SW 1271 (cell line): ENCODE measurements at places on chromosomes 5 and 9.

- no peak for DNase-seq
These were observed 108.6 kb downstream of the PHF2 start for GRCh38 chr9:93684806-93685543.

- DNase-seq: peak; percentile 14
These were observed 113.6 kb downstream of the DEPDC1B start for GRCh38 chr5:60586307-60586901.

DNA sequence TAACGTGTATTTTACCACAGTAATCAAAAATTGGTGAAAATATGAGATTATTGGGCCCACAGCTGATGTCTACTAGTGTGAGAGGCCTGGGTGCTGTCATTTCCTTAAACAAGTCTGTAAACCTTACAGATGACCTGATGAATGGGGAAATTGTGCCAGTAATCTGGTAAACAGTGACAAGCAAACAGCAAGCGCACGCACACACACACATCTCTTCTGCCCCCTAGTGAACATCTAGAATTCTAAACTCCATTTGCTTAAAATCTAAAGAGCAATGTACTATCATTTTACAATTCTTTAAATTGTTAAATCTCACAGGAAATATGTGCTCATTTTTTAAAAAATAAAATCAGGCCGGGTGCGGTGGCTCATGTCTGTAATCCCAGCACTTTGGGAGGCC is 7.5 kb upstream of the RAPGEF1 start:
- DNase-seq: peak; percentile 85

GRCh38 chr9:38393128-38393796 is 760 bp downstream of the ALDH1B1 start:
- DNase-seq: no peak

GRCh38 chr5:112733586-112733985 is 4.1 kb upstream of the APC start:
- DNase-seq: no peak

GRCh38 chr5:67301285-67301903 is 104.8 kb upstream of the CD180 start:
- DNase-seq: peak; percentile 72

DNA sequence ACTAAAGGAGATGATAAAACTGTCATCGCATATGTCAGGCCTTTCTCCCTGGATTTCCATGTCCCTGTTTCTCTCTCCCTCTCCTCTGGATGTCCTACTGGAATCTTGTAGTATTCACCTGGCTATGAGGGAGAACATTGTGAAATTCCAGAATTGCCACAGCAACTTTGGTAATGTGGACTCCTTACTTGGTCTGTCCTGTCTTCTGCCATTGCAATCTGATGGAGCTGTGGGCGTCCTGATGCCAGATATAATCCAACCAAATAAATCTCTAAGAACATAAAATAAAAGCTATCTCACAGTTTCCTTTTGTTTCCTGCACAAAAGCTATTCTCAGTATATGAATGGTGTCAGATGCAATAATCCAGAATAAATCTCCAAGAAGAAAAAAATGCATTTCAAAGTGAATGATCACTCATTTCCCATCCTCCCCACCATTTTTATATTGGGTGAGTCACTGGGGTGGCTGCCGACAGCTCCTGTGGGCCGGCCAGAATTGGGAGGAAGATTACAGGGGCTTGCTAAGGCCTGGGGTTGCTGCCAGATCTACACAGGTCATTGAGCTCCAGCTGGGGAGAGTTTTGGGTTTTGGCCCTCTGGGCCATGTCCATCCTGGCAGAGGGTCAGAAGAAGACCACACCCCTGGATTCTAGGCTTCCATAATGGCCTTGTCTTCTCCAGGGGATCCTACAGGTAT is 160.7 kb upstream of the PITX1 start:
- no peak for DNase-seq

DNA sequence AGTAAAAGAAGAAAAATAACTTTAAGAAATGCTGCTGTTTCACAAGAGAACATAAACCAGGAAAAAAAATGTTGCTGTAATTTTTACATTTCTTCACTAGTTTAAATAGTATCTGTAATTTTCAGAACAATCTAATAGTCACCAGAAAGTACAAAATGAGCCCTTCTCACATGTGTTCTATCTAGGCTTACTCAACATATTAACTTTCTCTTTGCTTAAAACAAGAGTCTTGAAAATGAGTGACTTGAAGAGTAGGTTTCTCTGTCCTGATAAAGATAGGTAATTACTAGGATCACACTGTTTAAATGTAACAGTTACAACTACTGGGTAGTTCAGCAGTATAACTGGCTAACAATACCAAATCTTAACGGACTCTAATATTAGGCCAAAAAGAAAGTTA is 37.5 kb downstream of the CLINT1 start:
- no peak for DNase-seq

DNA sequence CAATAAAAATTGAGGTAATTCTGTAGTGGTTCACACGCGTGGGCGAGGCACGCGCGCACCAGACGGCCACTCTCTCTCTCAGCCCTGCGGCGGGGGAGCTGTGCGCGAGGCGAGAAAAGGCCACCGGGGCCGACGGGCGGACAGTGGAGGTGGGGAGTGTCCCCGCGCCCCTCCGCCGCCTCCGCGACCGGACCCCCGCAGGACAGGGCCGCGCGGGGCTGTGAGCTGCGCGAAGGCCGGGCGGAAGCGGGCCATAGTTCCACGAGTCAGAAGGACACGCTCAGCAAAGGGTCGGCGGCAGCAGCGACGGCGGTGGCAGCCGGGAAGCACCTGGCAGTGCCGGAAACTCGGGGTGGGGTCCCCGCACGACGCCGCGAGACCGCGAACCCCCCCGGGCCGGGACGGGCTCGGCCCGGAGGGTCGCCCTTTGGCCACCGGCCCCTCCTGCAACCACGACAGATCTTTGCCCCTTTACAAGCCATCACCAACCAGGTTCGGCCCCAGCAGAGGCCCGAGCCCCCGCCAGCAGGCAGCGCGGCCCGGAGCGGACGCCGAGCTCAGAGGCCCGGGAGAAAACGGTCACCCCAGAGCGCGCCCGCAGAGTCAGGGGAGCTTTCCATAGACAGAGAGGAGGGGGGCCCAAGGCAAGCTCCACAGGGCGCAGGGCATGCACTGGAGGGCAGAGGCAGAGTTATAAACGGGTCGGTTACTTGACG is 60.9 kb downstream of the ZNF354C start:
- DNase-seq: no peak

GRCh38 chr5:141858079-141858765 is 20.0 kb downstream of the PCDH1 start:
- no peak for DNase-seq

- DNase-seq: no peak
These were observed 32.9 kb upstream of the DTWD2 start for GRCh38 chr5:119021149-119021732.

- no peak for DNase-seq
These were observed 13.3 kb upstream of the VAV2 start for GRCh38 chr9:134005381-134005780.

- no peak for DNase-seq
These were observed 48.8 kb downstream of the PAPPA start for GRCh38 chr9:116202219-116202912.

DNA sequence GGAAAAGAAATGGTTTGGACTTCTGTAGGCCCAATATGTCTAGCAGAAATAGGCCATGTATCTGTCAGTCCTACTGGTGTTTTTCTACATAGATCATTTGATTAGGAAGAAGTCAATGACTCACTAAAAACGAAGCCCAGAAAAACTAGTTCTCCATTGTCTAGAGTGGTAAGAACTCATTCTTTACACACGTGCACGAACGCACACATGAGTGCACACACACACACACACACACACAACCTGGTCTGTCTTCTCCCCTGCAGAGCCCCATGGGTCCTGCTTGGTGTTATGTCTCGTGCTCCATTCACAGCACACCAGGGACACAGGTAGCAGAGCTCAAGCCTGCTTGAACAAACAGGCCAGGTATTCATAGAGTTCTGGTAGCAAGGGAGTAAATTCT is 14.9 kb upstream of the FCN1 start:
- no peak for DNase-seq
